ENCODE measurements at places on chromosomes 6 and 20.
A peak's percentile ranks its signal among the peaks of the same experiment; 100 is the strongest.

GRCh38 chr6:14924126-14925024 is 321.5 kb upstream of the JARID2 start:
- no peak for DNase-seq

- no peak for DNase-seq
These were observed 13.4 kb downstream of the IYD start for GRCh38 chr6:150382171-150382570.

DNA sequence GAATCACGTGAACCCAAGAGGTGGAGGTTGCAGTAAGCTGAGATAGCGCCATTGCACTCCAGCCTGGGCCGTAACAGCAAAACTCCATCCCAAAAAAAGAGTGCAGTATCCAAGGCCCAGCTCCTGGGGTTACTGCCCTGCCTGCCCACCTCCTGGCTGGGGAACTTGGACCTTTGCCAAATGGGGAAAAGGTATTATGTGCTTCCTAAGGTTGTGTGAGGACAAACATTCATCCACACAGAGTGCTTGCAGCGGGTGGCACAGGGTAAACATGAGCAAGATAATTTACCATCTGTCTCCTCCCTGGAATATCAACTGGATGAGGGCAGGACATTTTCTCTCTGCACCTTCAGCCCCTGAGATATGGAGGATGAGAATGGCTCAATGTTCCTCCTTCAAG is 94.9 kb upstream of the POPDC3 start:
- no peak for DNase-seq

GRCh38 chr6:131394768-131395432 is 178.1 kb upstream of the ARG1 start:
- no peak for DNase-seq

- DNase-seq, result peak; percentile 27
These were observed 1.5 kb downstream of the PABPC1L start for GRCh38 chr20:44911264-44911921.

DNA sequence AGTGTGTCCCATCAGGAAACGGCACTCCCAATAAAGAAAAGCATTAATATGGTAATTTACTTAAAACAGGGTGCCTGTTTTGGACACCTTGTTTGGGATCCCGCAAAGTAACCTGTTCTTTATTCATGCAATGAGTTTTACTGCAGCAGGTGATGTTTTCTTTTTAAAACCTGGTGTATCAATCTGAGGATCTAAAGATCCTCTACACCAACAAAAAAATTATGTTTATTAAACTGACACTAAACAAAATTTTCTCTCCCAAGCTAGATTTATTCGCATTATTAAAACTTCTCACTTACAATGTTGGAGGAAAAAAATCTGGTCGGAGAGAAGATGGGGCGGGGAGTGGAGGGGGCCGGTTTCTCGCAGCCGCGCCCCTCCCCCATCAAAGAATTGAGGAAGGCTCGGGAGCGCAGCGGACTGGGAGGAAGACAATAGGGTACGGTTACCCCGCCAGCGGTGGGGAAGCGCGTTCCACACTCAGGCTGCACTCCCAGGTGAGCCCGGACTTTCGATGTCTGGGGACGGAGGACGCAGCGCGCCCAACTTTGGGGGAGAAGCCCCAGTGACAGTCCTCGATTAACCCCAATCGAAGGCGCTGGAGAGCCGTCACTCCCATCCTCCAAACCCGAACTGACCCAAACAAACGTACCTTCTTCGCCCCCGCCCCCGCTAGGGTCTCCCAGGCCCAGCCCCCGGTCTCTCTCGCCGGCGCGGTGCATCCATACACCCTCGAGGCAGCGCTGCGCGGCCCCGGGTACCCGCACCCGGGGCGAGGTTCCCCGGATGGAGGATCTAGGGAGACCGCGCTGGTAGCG is 1.3 kb downstream of the CD24 start:
- no peak for DNase-seq

GRCh38 chr20:40218316-40218969 is 470.6 kb downstream of the MAFB start:
- DNase-seq, result no peak

- no peak for DNase-seq
These were observed 4.8 kb downstream of the BPIFA2 start for GRCh38 chr20:33172781-33173180.

DNA sequence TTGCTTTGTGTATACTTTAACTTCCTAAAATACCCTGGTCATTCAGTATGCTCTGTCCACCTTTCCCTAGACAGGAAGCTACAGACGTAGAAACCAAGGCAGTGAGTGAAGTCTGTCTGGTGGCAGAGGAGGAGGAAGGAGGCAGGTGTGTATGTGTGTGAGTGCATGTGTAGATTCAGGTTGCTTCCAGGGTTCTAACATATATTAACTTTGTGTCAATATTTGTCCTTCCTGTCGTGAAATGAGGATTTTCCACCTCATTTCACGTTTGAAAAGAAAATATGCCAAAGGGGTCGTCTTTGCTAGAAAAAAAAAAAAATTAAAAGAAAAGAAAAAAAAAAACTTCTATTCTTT is 411.5 kb downstream of the PKHD1 start:
- no peak for DNase-seq

- DNase-seq, result no peak
These were observed 3.4 kb downstream of the TXNDC5 start for GRCh38 chr6:7907159-7907558.

DNA sequence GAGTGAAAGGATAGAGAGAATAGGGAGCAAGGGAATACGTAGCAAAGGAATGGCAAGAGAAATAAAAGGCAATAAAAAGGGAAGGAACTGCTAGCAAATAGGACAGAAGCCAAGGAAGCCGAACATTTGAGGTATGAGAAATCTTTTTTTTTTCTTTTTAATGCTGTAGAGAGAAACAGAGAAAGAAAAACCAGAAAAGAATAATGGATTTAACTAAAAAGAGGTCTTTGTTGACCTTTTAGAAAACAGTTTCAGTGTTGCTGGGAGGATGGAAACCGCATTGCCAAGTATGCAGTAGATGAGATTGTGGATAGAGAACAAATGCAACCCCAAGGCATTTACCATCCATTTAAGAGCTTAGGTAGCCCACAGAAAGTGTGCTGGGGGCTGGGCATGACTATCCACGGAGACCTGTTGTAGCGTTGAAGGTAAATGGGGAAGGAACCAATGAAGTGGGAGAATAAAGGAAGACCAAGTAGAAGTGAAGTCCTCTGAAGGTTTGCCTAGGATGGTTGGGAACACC is 23.3 kb upstream of the C6orf62 start:
- no peak for DNase-seq

DNA sequence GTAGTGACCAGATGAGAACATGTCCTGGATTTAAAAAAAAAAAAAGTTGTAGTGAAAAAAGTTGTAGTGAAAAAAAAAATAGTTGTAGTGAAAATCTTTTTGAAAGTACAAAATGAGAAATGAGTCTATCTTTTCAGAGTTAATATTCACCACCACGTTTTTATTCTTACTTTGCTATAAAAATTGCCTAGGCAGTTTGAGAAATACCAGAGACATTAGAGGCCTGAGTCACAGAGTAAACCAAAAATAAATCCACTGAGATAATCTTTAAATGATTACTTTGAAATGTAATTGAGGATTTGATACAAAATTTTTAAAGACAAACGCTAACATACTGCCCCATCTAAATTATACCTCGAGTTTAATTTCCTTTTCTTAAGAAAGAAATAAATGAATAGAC is 101.2 kb upstream of the TIAM2 start:
- DNase-seq, result no peak

GRCh38 chr20:17878912-17879602 is 89.5 kb downstream of the SNX5 start:
- no peak for DNase-seq

- no peak for DNase-seq
These were observed 111.3 kb downstream of the SIM1 start for GRCh38 chr6:100353276-100354015.

- peak; percentile 66 for DNase-seq
These were observed at the start of gene ZC3H12D for GRCh38 chr6:149484733-149485700. ZC3H12D (minus strand) TSS chr6:149485014; CDS start chr6:149474543, 10,471 bp downstream.

- DNase-seq, result peak; percentile 77
These were observed at the start of gene CST7 for GRCh38 chr20:24948939-24949679. CST7 (plus strand) TSS chr20:24949269; CDS start chr20:24949506, 237 bp downstream.

DNA sequence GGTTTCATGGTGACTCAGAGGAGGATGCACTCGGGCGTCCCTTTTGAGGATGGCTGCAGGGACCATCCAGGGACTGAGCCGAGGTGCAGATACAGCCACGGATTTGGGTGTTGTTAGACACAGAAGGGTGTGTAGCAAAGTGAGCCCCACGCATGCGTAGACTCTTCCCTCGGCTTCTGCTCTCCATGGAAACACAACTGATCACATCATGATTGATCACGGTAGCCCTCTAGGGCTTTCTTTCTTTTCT is 606 bp upstream of the ULBP1 start:
- DNase-seq, result no peak

- no peak for DNase-seq
These were observed 31.7 kb downstream of the C20orf173 start for GRCh38 chr20:35497780-35498189.

DNA sequence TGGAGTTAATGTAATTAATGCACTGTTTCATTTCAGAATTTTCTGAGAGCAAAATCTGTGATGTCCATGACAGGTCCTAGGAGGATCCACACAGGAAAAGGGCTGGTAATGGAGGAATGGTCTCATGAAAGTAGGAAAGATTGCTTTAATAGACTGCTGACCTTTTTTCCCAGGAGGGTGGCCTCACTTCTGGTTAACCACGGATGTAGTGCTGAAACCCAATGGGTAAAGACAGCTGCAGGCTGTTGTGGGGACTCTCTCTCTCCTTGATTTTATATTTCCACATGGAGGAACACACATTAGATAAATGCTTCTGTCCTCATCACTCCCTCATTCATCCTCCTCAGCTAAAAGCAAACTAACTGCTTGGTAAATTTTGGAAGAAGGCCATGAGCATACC is 23.6 kb upstream of the RIPOR2 start:
- DNase-seq, result no peak

GRCh38 chr20:896501-897025 is 19.6 kb downstream of the ANGPT4 start:
- no peak for DNase-seq

DNA sequence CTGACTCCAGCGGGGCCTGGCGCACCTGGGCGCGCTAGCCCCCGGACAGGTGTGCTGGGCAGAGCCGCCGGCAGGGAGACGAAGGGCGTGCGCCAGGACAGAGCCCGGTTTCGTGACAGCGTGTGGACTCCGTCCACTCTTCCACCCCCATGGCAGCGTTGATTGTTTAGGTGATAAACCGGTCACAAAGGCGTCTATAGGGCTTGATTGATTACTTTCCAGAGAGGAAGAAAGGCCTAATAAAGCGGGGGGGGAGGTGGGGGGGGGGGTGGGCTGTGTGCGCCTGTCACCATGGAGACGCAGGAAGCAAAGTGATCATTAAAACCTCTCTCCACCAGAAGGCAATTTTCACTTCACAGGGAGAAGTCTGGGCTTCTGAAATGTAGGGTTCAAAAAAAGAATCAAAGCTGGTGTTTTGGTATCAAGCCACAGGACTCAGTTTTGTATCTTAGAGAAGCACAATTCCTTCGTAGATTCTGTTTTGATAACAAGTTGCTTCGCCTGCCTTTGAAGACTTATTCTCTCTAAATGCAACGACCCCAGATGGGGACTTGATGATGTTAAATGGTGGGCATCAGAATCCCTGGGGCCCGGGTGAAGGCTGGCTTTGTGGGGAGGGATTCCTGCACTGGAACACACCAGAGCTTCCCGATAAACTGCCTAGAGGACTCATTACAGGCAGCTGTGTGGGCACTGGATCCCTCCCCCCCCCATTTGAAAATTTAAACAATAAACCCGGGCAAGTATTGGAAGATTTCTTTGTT is 1.4 kb downstream of the PHACTR3 start:
- no peak for DNase-seq

DNA sequence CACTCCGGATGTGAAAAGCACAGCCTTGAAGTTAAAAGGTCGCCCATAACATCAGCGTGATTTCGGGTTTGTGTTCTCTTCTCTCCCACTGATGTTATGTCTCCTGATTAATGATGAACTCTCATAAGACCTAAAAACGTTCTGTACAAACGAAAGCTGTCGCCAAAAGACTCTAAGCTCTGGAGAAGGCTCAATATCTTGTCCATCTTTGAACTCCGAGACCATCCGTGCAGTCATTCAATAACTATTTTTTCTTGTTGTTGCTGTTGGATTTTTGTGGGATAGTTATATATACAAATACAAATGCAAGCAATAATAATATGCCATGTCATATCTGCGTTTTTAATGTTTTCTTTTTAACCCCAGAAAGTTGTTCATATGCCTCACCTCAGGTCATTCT is 291.8 kb upstream of the MARCKS start:
- DNase-seq, result no peak

DNA sequence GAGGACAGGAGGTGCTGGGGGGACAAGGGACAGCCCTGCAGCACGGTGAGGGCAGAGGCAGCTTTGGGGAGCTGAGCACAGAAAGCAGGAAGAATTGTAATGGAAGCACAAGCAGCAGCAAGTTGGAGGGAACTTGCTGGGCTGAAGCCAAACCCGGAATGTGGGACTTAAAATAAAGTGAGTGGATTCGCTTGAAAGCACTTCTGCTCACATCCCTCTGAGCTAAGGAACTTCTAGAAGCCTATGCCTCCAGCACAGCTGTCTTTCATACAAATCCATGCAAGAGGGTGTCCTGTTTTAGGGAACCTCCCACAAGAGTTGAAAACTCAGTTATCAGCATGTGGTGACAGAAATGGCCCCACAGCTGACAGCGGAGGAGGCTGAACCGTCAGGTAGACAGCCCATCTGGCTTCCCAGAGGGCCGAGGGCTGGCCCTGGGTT is 71.4 kb upstream of the MLN start:
- no peak for DNase-seq

- DNase-seq, result no peak
These were observed 9.2 kb upstream of the LY86 start for GRCh38 chr6:6579281-6579680.

DNA sequence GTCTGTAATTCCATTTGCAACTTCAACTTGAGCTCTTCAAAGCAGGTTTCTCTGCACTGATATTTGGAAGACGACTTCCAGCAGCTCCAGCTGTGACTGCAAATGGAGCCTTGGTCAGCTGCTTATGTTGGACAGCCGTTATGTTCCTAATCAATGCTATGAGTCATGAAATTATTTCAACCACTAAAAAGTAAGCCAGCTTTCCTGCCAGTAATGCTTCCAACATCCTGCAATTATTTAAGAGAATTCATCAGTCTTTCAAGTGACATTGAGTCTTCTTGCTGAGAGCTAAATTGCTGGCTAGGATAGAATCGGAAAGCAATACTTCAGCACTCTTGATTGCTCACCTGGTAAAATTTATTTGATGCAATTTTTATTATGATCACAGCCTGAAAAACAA is 375.7 kb downstream of the MMUT start:
- no peak for DNase-seq

DNA sequence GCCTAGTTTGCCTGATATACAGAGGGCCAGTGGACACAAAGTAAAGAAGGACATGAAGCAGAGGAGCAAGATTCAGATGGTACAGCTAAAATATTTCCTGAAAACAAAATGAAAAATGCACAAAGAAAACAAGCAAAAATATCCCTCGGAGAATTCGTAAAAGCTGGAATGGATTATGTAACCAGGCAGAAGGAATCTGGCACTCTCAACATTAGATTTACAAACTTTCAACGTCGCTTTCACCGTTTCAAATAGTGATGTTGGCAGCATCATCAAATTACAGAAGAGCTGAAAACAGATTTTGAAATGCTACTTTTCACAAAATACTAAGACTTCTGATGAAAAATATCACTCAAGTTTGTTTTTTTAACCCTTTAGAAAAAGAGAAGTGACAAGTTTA is 11.7 kb downstream of the SMLR1 start:
- DNase-seq, result no peak

Data from stimulated activated CD4-positive, alpha-beta T cell treated with anti-CD3 and anti-CD28 coated beads, Interleukin-2, amount 100 ng/mL, for 4 hours (primary cell).